ENCODE measurements at places on chromosomes 5 and 9.

DNA sequence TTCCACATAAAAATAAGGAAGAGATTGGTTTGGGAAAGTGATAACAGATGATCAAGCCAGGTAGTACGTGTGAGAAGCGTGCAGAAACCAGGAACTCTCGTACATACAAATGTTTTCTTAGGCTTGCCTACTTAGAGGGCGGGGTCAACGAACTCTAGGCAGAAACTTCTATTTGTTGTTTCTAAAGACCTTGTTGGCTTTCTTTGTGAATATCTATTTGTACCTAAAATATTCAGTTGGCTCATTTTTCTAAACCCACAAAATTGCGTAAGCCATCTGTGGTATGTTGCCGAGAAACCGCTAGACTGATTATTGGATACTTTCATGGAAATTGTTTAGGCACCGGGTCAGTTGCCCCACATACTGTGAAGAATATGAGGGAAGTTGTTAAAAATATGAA, 458.5 kb downstream of the MAT2B start:
- no peak for DNase-seq

DNA sequence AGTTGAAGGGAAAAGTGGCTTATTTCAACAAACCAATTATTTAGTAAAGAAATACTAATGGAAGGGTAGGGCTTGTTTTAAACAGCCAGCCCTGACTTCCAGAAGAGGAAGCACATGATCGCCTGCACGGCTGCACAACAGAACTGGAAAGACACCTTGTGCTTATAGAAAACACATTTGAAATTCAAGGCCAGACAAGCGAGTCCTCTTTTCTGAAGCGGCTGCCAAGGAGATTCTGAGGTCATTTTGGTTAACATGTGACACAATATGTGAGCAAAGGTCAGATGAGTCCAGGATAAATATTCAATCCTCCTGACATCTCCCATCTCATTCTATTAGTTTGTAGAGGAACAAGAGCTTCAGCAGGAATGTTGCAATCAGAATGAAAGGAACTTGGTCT, 461.4 kb upstream of the ST8SIA4 start:
- DNase-seq = no peak

DNA sequence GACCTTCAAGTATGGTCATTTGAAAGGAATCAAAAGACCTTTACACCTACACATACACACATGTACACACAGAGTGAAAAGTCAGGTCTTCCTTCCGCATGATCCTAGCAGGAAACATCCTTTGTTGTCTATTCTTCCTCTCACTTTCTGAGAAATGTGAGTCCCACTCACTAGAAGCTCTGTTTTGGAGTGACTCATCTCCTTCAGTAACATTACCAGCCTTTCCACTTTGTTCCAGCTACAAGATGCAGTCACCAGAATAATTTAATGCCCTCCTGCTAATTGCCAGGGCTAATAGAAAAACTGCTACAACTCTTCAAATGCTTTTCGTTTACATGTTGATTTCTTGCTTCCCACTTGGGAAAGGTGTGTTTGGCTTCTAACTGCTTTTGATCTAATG, 417.3 kb downstream of the RASEF start:
- no peak for DNase-seq

GRCh38 chr5:78964889-78965288, 20.2 kb downstream of the ARSB start:
- no peak for DNase-seq

- DNase-seq = no peak
These were observed 12.1 kb downstream of the NR4A3 start for GRCh38 chr9:99833735-99834134.

GRCh38 chr9:132879457-132880323, 992 bp downstream of the SPACA9 start:
- no peak for DNase-seq

DNA sequence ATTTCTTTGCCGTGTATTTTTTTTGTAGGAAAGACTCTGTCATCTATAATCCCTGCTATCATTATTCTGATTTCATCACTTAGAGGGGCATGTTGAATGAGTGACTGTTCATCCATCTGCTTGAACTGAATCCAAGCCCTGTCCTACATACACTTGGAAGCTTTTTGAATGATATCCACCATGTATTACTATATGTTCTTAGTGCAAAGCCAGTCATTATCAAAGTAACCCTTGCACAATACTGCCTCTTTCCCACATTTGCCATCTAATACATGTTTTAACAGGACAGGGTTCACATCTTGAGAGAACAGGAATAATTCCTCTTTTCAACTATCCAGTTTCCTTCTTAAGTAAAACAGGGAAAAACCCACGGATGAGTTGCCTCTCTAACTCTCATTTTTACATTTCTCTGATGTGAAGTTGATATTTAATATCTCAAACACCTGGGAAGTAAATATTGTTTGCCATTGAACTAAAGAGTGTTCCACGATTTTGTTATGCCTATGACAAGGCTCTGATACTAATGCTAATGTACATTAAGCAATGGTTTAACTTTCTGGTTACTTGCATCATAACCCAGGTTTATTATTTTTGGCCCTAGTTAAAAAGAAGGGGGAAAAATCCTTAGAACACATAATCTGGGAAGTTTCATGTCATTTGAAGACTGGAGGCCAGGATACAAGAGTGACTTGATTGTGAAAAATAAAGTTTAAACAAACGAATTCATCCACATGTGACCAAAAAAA, 103.7 kb upstream of the TARS1 start:
- DNase-seq = no peak

DNA sequence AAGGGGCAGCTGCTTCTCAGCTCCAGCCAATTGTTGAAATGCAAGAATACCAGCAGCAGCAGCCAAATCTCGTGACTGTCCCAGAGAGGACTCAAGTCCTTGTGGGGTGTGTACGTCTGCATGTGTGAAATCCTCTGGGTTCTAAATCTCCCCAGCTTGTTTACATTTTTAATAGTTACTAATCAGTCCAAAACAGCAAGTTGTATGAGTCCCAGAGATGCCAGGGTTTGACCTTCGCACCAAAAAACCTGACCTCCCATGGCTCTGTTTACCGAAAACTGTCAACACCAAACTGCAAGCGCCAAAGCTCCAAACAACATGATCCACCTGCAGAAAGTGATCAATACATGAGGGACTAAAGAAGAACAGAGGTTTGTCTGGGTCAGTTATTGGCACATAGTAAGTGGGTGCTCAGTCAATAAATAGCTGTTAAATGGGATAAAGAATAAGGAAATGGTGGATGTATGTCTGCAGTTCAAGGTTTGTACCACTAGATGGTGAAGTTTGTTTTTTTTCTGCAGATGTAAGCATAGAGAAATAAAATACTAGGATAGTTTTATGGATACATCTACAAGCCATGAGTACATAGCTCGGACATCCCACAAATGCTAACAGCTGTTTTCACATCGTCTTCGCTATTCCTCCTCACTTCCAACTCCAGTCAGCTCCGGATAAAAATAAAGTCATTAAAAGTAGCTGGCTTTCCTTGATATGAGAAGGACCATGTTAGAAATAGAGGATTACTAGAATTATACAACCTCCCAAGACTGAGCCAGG, 85.3 kb upstream of the ADRB2 start:
- DNase-seq = no peak

- no peak for DNase-seq
These were observed 1.1 kb downstream of the FEM1C start for GRCh38 chr5:115543365-115544042.

DNA sequence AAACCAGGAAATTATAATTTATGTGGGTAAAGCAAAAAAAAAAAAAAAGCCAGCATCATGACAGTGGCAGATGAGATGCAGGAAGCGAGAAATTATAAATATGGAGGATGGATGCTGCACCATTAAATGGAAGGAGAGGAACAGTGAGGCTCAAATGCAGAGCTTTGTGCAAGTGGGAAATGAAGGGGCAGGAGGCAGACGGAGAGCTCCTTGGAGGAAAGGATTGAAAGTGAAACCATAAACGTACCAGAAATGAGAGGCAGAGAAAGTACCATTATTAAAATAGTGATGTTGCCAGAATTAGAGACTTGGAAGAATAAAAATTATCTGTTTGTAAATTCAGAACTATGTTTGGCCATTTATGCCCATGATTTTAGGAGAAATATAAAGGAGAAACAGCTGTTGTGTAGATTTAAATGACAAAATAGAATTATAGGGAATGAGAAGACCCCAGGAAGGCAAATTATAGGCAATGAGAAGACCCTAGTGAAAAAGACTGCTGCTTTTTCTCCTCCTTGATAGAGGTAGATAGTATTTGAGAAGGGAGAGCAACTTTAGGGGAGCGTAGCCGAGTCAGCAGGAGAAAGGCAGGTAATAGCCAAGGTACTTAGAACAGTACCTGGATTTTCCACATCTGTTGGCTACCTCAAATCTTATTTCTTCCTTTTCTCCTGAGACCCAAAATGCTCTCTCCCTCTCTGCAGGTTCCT, 341.0 kb upstream of the CD180 start:
- DNase-seq = no peak

DNA sequence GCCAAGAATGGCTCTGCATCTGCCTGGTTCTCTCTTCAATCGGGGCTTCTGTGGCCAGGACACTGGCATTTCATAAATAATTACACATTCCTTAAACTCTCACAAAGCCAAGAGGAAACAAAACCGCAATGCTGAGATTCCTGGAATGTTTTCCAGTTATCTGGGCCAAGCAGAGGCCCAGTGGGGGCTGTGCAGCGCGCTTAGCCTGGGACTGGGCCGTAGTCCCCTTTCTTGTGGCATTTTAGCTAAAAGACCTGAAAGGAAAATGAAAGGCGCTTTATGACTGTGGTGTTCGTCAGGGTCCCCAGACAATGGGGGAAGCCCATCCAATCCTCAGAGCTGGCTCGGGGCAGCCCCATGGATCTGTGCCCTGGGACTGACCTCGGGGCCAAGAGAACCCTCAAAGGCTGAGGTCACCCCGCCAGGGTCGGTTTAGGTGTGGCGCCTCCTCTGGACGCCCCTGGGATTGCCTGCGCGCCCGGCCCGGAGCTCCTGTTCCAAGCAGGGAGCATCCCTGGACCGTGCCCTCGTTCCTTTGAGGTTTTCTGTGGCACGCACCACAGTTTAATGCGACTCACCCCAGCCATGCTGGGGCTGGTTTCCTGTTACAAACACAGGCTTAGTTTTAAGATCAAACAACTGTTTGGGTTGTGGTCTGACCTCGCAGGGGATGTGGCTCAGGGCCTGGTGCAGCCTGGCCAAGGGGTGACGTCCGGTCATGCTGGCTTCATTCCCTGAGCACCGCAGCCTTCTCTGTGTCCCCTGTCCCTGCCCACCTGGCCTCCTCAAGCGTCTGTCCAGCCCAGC, 51.5 kb upstream of the NKD2 start:
- DNase-seq = no peak

DNA sequence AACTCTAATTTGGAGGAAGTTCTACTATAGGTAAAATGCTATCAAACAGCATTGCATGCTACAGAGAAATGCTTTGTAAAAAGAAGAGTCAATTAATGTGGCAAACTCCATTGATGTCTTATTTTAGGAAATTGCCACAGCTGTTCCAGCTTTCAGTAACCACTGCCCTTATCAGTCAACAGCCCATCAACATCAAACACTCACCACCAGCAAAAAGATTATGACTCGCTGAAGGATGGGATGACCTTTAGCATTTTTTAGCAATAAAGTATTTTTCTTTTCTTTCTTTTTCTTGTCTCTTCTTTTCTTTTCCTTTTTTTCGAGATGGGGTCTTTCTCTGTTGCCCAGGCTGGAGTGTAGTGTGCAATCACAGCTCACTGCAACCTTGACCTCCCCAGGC, 26.0 kb downstream of the CRHBP start:
- no peak for DNase-seq

- no peak for DNase-seq
These were observed 210.6 kb downstream of the PCSK5 start for GRCh38 chr9:76101075-76101474.

DNA sequence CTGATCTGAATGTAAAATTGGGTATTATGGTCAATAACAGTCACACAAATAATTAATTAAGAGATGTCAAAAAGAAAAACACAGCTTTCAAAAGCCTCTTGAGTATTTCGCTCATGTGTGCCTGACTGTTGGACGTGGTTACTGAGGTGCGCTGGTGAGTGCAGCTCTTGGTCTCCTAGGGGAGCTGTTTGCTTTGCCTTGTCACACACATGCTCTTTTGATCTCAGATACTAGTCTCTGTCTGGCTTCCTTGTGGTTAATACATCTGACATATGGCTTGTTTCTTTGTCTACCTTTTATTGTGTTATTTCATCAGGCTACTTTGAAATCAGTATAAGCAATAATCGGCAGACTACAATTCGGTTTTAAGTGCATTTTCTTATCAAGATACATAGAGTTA, 51.5 kb downstream of the PCSK1 start:
- no peak for DNase-seq

GRCh38 chr5:61283471-61283870, 48.6 kb upstream of the ZSWIM6 start:
- DNase-seq = no peak
